Activated CD4-positive, alpha-beta T cell treated with anti-CD3 and anti-CD28 coated beads, Interleukin-2, amount 50 U/mL, for 4 hours (primary cell): ENCODE measurements at places on chromosomes 2 and 18.

DNA sequence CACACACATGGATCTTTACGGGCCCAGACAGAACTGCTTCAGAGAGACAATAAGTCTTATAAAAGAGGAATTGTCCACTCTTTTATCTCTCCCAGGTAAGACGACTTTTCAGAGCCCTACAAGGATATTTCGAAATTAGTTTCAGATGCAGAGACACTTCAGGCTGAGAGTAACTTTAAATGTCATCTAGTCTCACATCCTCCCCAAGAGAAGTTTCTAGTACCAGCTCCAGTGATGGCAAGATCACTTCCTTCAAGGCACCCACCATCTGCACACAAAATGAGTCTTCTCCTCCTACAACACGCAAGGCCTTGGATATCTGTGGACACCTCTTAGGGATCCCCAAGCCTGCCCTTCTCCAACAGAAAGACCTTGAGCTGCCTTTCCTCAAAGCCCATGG is 39.0 kb upstream of the KLHL29 start:
- DNase-seq, result no peak

DNA sequence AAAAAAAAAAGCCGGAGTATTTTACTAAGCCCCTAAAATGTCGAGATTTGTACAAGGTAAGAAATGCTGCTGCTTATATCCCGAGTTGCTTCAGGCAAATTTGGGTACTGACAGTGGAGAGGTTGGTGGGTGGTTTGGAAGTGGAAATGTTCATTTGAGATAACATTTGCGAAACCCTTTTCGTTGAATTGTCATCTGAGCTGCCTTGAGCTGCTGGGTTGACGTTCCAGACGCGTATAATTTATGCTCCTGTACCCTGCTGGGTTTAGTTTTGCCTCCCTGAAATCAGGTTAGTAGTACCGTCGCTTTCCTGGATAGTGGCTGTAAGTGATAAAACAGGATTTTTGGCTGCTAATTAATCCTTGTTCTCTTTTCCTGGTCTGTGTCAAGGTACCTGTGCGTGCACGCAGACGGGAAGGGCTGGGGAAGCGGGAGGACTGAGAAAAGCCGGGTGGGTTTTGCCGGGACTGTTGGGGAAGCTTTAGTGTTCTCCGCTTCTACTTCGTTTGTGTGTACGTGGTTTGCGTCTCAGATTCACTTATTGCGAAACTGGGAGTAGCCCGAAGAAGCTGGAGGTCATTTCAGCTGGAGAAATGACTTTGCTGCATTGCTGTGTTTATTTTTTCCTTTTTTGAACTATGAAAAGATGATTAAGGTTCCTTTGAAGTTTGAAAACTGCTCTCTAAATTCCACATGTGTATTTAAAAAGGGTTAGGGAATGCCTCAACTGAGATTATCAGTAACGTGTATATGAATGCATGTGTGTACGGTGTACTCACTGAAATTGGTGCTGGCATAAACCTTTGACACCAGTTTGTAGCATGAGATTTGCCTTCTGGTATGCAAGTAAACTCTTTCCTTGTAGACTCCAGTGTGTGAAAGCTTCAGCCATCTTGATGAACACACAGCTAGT is 709 bp downstream of the UGP2 start:
- DNase-seq, result no peak

GRCh38 chr2:233245406-233245805 is 6.1 kb upstream of the ATG16L1 start:
- no peak for DNase-seq

- DNase-seq, result no peak
Measured at GRCh38 chr2:185291035-185291647, 447.5 kb upstream of the FSIP2 start.

- DNase-seq, result no peak
Measured at GRCh38 chr2:96642564-96643360, at the start of gene FER1L5. TSS of gene FER1L5 (plus strand) at chr2:96642764. CDS start at chr2:96642837, 73 bp downstream.

DNA sequence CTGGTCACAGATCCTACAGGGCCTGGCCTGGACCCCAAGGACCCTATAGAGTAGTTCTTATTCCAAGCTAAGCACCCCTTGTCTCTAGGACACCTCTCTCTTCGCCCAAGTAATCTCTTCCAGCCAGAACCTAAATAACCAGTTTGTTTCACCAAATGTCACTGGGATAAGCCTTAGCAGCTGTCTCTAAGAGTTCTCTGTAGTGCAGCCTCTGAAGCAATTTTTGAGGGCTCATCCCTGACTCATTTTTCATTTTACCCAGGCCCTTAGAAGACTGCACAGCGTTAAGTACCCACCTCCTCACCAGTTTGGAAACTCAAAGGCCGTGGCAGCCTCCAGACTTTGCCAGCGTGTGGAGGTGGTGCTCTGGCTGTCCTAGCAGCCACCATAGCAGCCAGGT is 290.1 kb upstream of the SIX2 start:
- no peak for DNase-seq

GRCh38 chr18:10454681-10455557 is 484 bp downstream of the APCDD1 start:
- DNase-seq, result no peak

GRCh38 chr2:30869988-30870387 is 62.7 kb upstream of the CAPN13 start:
- DNase-seq, result no peak

- DNase-seq, result peak; percentile 91
Measured at GRCh38 chr2:43127208-43127940, 99.0 kb downstream of the ZFP36L2 start.

DNA sequence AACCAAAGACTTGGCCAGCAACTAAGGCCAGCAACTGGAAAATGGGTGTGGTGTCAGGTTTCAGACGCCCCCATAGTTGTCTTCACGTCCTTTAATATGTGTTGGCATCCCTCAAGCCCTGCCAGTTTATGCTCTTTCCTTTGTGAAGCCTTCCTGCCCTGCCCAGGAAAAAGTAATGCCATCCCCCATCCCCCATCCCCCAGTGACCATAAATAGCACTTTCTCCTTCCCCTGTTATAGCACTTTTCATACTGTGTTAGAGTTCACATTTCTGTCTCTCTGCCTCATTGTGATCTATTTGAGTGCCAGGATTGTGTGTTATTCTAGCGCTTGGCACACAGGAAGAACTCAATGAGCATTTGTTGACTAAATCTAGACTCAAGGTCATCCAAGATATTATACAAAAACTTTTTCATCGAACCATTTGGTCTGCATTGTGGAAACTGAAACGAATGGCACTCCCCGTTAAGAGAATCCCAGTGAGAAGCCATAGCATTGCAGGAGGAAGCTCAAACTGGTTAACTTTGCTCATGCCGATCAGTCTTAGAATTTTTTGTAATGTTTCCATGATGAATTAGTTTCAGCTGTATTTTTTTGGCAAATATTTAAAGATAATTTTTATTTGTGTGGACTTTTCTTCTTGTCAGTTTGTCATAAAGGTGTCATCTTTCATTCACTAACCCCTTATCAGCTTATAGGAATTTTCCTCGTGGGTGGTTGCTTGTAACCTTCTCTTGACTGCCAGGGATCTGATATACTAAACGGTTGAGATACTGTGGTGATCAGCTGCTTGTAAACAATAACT is 15.7 kb downstream of the CRIM1 start:
- DNase-seq, result no peak

DNA sequence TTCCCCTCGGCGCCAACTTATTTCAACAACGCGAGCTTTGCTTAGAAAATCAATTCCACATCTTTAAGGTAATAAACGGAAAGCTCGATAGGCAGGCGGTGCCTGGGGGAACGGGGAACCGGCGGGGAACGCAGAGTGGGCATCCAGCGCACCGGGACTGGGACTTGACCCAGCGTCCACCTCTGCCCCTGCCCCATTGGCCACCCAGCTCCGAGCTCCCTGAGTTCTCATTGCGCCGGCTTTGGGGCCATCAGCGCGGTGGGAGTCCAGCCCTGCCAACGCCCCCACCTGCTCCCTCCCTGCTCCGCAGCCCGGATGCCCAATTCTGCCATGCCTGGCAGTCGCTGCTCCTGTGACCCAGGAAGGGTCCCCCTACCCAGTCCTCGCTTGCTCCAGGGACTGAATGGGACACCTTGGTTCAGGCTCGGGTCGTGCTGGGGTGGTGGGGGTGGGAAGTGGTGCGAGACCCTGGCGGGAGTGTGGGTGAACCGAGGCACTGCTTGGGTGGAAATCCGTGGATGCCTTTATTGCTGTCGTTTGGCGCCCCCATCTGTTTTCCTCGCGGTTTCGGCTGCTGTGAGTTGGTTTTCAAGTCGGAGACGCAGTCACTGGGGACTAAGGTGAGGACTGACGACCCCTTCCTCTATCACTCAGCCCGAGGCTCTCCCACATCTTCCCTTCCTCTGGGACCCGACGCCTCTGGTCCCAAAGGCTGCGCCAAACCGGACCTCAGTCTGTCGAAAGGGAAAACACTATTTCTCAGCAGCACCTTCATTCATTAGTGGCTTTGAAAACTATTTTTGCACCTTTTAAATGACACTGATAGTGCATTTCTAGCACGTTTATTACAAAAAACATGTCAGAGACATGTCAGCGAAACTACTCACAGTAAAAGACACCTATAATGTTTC is 2.4 kb upstream of the EVX2 start:
- DNase-seq, result no peak

DNA sequence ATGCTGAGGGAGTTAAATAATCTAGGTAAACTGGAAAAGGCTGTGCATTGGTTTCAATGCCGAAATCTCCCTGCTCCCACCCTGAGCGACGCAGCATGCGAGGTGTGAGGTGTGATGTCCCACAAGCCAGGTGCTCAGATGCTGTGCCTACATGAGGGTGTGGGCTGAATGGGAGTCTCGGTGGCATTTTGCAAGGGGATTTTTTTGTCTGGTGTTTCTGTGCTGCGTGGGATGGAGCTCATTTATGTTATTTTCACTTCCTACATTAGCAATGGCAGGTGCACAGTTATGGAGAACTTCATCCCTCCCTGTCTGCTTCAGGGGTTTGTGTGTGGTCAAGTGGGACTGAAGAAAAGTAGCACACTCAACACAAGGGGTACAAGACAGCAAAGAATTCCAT is 110.2 kb upstream of the CCDC68 start:
- no peak for DNase-seq

DNA sequence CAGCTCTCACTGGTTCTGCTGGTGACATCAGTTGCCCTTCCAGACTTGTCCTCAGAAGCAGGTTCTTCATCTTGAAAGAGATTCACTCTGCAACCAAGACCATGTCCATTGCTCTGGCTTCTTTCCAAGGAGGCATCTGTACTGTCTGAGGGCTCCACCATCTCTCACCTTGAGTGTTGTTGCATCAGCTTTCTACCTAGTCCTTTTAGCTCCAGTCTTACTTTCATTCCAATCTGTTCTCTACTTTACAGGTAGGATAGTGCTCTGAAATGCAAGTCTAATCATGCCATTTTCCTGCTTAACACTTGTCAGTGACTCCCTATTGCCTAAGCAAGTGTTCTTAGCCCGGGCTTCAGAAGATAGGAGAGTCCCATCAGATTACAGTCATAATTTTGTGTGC is 117.7 kb downstream of the EN1 start:
- DNase-seq, result no peak

GRCh38 chr18:9876867-9877654 is 8.7 kb upstream of the TXNDC2 start:
- DNase-seq, result no peak

DNA sequence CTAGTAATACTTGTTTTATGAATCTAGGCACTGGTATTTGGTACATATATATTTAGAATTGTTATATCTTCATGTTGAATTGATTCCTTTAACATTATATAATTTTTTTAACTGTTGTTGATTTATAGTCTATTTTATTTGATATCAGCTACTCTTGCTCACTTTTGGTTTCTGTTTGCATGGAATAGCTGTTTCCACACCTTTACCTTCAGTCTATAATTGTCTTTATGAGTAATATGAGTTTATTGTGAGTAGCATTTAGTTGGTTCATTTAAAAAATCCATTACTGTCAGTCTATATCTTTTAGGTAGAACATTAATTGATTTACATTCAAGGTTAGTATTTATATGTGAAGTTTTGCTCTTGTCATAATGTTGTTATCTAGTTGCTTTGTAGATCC is 58.6 kb downstream of the SMCHD1 start:
- no peak for DNase-seq

DNA sequence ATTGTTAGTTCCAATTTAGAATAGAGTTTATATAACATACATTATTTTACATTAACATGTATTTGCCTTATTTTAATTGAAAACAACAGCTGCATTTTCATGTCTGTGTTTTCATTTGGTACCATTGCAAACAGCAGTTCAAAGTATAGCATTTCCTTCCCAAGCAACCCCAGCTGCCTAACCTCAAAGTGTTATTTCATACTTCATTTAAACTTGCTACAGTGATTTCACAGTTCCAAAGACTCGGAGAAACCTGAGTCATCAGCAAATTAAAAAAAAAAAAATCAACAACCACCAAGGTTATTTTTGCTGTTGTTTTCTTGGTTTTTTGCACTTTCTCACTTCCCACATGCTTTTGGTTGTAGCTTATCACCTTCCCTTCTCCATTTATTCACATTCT is 236.5 kb upstream of the SPHKAP start:
- DNase-seq, result no peak

DNA sequence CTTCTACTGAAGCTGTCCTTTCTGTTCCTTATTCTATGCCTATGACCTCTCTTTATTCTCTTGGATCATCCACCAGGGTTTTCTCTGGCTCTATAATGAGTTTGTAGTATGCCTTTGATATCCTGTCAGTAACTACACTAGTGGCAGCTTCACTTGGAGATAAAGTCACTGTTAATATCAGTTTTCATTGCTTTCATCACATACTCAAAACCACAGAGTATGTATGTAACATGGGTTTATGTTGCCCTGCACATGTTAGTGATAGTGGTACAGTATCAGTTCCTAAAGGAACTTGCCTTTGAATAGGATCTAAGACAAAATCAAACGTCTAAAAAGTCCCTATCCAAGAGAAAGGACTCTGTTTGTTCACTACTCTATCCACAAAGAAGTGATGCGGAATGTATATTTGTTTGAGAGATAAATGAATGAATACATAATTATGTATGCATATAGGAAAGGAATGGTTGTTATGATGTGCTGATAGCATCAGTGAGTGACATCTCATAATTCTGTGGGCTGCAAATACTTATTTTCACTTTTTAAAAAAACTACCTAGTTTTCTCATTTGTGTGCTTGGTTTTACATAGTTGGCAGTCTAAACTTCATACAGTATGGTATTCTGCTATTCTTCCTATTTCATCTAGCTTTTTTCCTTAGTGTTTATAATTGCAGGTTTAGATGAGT is 45.1 kb downstream of the TET3 start:
- no peak for DNase-seq

DNA sequence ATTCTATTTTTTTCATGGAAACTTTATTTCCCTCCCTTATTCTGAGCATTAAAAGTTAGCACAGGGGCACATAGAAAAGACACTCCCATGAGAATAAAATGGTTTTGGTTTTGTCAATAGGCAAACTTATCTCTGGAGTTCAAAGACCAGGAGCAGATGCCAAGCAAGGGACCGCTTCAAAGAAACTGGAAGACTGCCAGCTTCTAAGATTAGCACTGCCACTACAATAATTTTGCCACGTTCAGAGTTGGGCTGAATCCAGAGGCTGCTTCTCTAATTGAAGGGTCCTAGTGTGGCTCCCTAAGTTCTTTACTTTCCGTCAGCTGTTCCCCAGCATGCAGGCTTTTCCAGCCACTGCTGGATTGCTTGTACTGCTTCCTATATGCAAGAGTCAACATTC is 681.0 kb upstream of the GCFC2 start:
- no peak for DNase-seq
